SK-N-MC (cell line): ENCODE measurements at places on chromosomes 7 and 10.

- no peak for DNase-seq
Measured at GRCh38 chr7:123535517-123535916, 1.1 kb upstream of the IQUB start.

- DNase-seq = no peak
Measured at GRCh38 chr10:123640016-123640535, 26.1 kb upstream of the GPR26 start.

GRCh38 chr7:778968-779451, 51.9 kb upstream of the PRKAR1B start:
- peak; percentile 32 for DNase-seq

GRCh38 chr10:54470324-54470631, 330.8 kb downstream of the PCDH15 start:
- DNase-seq = no peak

DNA sequence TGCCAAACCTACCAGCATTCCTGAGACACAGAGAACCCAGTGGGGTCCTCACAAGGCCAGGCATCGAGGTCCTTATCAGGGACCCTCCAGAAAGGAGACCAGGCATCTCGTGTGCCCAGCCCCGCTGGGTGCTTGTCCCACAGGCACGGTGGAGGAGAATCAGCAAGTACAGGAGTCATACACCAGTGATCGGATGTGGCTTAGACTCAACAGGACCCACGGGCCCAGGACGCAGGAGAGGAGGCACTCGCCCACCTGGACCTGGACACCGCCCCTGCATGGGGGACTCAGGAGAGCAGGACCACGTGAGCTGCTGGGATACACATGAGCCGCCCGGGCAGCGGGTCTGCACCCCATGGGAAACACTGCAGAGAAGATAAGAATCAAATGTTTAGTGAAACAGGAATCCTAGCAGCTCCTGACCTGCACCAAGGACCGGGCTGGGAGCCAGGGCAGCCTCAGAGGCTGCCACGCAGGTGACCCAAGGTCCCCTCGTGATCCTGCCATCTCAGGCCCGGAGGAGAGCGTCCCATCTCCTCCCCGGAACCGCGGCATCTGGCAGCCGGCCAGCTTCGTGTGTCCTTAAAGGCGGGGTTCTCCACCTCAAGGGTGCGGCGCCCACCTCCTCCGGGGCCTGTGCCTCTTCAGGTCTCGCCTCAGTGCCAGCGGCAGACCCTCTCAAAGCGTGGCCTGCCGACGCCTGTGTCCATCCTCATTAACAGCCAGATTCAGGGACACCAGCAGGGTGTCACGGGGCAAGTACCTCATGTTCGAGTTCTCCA, 59.2 kb downstream of the FOXL3 start:
- DNase-seq = no peak

DNA sequence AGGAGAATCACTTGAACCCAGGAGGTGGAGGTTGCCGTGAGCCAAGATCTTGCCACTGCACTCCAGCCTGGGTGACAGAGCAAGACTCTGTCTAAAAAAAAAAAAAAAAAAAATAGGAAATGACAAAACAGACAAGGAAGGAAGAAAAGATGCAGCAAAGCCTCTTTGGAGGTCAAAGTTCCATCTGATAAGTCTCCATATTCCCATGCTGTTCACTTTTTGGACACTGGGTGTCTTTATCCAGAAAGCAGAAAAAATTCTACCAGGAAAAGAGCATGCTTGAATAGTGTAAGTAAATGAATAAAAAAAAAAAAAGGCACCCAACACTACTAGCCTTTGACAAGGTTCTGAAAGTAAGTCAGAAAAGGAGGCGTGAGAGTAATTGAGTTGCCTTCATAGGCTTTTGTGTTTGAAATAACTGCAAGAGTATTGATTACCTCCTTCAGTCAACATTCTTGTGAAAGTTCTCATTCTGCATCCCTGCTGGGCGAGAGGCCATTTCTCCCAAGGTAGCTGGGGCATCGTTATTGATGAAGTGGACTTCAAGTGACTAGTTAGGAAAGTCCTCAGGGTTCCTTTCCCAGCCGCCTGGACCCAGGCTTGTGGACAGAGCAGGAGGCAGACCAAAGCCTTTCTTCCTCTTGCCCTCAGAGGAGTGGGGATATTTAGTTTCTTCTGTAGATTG, 133.3 kb upstream of the KIF5B start:
- DNase-seq = no peak

GRCh38 chr10:133058331-133059092, 29.2 kb upstream of the ADGRA1 start:
- DNase-seq = no peak

DNA sequence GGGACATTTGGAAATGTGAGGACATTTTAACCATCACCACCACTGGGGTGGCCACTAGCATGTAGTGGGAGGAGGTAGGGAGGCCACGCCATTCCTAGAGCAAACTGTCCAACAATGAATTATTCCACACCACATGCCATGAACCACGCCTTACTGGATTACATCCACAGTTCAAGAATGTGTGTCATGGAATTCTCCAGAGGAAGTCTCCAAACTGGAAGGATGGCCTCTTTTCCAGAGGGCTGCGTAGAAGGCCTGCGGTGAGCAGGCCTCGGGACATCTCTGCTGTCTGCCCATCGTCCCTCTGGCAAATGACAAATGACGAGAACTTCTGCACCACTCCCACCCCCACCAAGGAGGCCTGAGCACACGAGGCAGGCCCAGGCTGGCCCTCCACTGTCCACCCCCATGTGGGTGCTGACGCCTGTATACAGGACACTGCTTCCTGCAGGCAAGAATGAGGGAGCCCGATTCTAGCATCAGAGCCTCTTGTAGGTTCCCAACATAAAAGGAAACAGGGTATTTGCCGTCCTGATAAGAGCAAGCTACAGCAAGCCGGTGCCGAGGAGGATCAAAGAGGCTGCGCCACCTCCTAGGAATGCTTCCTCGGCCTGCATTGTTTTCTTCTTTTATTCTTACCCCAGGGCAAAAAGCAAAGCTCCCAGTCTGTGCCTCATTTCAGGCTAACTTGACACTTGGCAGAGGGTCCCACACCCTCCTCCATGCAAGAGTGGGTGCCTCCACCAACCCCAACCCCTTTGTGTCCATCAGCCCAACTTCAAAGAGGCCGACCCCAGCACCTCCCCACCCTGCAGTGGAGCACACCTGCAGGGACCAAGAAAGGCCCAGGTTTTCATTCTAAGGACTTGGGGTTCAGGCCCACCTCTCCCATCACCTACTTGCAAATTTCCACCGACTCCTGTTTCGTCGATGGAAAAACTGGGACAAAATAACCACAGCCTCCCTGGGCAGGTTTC, 23.9 kb downstream of the TNS3 start:
- no peak for DNase-seq

DNA sequence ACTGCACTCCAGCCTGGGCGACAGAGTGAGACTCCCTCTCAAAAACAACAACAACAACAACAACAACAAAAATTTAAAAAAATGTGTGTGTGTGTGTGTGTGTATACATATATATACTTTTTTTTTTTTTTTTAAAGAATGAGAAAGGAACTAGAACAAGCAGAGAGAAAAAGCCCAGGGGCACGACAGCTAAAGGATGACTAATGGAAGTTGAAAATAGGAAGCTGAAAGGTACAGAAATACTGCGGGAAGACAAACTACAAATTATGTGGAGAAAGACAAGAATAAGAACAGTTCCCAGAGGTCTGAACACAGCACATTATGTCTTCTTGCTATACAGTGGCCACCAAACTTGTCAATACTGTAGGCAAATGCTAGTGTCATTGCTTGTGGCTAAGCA, 141.9 kb upstream of the PRSS1 start:
- no peak for DNase-seq

DNA sequence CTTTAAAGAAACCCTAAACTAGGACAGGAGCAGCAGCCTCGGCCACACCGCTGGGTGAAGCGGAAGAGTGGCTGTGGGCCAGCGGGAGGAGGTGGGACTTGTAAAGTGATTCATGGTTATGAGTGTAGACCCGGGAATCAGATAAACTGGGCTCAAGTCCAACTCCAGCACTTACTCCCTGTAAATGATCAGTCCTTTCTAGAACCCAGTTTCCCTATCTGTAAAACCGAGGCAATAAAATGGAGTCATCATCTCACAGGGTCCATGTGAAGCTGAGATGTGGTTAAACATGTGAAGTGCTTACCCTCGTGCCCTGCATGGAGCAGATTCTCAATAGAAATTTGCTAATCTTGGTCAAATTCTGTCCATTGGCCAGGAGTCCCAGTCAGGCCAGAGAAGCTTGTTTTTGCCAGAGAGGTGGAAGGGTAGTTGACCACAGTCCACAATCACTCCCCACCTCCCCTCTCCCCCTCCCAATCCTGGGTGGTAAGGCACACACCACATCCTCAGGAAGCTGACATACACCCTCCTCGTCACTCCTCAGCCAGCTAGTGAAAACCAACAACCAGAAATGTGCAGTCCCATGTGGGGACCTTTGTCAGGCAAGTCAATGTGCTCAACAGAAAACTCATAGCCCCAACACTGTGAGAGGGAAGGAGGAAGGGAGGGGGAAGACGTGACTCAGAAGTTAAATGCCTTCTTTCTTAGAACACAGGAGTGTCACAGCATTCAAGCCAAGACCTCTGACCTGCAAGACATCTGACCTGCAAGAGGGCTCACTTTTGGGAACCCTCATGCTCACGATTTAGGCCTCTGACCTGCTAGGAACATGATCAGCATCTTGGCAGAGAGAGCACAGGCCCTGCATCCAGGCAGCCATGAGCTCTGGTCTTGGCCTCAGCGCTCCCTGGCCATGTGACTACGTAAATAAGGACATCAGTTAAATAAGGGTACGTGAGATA, 145.1 kb downstream of the PLXNA4 start:
- DNase-seq = no peak

GRCh38 chr10:101720606-101721230, 25.7 kb upstream of the FBXW4 start:
- DNase-seq = no peak

DNA sequence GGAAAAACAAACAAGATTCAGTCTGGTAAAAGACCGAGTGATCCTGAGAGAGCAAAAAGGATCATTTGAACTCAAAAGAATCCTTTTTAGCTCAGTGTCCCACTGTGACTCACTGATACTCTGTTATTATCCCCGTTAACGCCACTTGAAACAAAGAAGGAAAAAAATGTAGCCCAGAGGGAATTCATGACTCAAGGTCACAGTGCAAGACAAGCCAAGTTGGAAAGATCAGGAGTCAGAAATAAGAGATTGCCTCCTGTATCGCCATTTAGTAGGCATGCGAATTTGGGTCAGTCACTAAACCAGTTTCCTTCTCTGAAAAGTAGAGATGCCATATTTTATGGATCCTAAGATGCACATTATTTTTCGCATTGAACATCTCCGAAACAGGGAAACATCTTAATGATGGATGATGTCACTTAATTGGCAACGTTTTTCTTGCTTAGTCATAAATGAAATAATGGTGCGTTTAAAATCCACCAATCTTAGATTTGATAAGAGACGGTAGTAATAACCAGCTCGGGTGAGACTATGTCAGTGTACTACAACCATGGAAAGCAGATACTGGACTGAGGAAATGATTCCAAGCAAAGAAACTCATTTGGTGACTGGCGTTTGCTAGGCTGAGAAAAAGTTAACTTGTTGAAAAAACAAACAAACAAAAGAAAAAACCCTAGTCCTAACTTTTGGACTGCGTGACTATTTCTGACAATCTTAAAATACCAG, 502.0 kb upstream of the CELF2 start:
- DNase-seq = no peak

DNA sequence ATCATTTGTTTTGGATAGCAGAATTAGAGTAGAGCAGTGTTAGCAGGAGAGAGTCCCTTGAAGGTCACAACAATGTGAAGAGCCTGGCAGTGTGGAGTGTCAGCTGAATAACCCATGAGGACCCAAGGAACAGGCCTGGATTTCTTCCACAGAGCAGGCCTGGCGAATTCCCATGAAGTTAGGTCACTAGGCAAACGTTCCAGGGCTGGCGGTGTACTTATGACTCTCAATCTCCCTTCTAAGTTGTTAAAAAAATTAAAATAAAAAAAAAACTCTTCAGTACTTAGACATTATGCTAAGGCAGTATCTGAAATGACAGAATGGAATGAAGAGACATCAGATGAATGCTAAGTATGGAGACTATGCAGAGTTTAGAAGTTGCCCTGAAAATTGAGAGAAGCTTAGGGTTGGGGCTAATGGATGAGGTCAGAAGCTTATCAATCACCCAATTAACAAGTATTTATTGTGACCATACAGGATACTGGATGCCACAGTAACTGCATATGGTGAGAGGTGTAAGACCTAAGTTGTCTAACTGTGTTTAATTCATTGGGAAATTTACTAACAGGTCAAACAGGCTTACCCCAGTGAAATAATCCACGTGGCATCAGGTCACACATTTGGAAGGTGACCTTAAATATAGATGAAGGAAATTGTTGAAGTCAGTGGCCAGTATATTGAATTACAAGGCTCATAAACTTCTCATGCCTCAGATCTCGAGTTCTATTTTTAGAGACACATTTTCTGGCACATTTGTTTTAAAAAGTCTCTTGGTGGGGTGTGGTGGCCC, 126.2 kb upstream of the NRP1 start:
- DNase-seq = no peak

GRCh38 chr7:1861799-1862458, 191.9 kb downstream of the ELFN1 start:
- no peak for DNase-seq

DNA sequence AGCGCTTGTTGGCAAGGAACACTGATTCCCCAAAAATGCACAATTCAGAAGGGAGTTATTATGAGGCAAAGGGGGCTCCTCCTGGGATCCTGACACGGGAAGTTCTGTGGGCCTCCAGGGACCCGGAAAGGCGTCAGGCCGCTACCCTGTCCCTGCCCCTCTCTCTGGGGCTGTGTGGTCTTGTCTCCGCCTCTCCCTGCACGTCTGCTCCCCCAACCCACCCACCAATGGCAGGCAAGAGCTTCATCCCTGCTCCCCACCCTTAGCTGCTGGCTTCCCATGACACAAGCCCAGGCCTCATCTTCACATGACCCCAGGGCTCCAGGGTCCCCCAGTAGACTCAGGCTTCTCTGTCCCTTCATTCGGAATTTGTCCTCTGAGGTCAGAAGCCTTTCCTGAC, 31.0 kb upstream of the ADRB1 start:
- DNase-seq = no peak

GRCh38 chr7:2289111-2289586, 25.1 kb downstream of the SNX8 start:
- no peak for DNase-seq

DNA sequence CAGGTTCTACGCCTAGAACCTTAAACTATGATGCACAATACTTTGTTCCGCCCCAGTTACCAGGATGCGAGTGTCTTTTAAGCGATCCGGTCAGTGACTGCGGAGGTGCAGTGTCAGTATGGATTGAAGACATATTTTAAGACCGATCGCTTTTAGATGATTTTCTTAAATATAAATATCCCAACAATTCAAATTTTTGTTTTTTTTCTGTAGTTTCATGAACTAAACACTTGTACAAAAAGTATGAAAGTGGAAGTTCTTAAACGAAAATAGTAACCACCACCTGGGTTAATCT, 835 bp downstream of the COMMD3 start:
- no peak for DNase-seq
